Chondrocyte (in vitro differentiated cells): ENCODE measurements at places on chromosomes 1 and 21. TPM values are rescaled to one million over a fixed set of nuclear protein-coding genes. Genes with fewer than 3 reads are reported as not detected.

PLA2G2E gene
- not detected in 3 replicates for total RNA-seq

CNR2 gene
- total RNA-seq = not detected in 3 replicates

PLPPR5 gene
- not detected in 3 replicates for total RNA-seq

- no peak for DNase-seq
Measured at GRCh38 chr1:67604778-67605177, 80.2 kb upstream of the GADD45A start.

DNA sequence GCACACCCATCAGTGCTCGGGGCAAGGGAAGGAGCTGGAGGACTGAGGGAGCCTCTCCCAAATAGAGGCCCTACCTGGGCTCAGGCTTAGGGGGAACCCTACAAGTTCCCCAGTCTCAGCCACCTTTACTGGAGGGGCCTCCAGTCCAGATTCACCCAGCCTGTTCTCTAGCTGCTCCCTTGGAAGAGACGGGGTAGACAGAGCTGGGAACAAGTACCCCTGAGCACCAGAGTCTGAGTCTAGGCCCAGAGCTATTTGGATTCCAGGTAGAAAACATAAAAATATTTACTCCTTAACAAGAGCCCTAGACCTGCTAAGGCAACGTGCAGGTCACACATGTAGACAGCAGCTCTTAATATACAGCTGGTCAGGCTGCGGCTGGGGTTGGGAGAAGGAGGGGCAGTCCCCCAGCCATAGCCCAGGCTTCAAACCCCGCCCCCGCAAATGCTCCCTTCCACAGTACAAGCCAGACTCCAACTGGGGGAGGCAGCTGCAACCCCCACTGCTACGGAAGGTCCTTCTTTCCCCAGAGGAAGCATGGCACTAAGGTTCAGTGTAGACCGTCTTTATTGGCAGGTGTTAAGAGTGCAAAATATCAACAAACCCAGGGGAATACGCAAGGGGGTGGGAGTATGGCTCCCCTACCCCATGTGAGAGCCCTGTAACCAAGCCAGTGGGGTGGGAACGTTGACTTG is 8.0 kb downstream of the TENT5B start:
- DNase-seq = no peak

DNA sequence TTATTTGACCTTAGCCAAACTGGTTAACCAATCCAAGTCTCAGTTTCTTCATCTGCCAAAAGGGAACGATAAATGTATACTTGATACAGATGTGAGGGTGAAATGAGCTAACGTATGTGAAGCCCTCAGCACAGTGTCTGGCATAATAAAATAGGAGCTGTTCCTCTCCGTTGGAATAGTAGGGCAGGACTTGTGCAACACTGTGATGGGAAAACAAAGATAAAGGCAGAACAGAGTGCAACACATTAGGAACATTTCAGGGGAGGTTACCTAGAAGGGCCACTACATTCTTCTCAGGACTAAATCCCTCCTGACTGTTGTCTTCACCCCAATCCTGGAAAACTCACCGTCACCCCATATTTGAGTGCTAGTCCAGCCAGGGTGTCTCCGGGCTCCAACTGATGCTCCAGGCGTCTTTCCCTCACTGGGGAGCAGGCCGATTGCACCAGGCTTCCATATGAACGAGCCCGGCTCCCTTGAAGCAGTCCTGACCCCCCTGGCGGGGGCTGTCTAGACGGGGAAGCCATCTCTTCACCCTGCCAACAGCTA is 896 bp downstream of the LYSMD1 start:
- DNase-seq = no peak

GRCh38 chr21:41482301-41482700 is 25.7 kb downstream of the TMPRSS2 start:
- no peak for DNase-seq

ELAVL4 gene
- not detected in 3 replicates for total RNA-seq

GRCh38 chr1:17574516-17574915 is 35.0 kb downstream of the ARHGEF10L start:
- DNase-seq = no peak

DNA sequence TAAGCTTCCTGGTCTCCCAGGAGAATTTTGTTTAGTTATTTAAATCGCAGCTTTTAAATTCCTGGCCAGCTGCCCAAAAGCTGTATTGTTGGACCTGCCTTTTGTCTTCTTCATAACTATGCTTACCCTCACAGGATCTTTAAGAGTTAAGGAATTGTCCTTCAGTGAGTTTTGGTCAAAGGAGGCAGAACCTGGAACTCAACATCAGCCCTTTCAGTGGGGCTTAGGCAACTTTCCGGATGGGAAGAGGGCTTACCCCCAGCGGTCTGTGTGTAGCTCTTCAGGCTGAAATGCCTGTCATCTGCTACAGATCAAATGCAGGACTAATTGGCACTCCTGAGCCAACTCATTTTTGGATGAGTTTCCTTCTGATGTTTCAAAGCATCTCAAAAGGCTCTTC is 402.6 kb downstream of the SIPA1L2 start:
- no peak for DNase-seq
